ENCODE measurements at places on chromosomes 1 and 21.

GRCh38 chr1:77354536-77354935 lies 72.7 kb downstream of the AK5 start:
- DNase-seq: no peak

GRCh38 chr1:18931730-18932129 lies 24.7 kb downstream of the IFFO2 start:
- no peak for DNase-seq

DNA sequence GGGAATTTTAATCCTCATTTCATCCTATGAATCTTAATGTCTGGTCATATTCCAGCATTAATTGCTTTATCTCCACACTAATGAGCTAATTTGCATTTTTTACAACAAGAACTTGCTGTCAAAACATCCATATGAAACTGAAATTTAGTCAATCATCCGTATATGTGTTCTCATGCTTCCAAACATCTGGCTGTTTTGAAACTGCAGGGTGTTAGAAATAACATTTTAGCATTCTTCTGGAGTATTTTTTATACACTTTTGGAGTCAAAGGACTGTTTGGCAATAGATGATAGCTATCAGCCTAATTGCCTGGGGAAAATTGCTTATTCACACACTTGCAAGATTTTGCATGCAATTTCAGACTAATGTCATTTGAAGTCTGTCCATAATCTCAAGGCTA lies 1639.3 kb downstream of the KCNT2 start:
- DNase-seq: no peak

- DNase-seq: no peak
Observed at GRCh38 chr1:15249081-15249480, 2.1 kb downstream of the FHAD1 start.

DNA sequence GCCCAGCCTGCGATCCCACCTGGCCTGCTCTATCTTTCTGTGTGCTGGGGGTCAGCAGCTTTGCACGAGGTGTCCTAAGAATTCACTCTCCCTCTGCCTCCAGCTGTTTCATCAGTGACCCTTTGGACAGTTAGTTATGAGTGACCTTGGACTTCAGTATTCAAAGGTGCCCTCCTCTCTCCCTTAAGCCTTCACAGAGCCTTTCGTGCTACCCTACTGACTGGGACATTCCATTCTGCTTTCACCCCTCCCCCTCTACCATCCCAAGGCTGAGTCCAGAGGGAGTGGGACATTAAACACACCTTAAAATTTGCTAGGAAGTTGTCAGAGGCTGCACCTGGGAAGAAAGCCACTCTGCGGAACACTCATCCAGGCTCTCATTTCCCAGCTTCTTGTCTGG lies 171.9 kb downstream of the CLIC6 start:
- DNase-seq: no peak

- DNase-seq: no peak
Observed at GRCh38 chr1:109880971-109881894, 29.4 kb upstream of the CSF1 start.

GRCh38 chr1:64282351-64282750 lies 78.9 kb downstream of the UBE2U start:
- DNase-seq: no peak

DNA sequence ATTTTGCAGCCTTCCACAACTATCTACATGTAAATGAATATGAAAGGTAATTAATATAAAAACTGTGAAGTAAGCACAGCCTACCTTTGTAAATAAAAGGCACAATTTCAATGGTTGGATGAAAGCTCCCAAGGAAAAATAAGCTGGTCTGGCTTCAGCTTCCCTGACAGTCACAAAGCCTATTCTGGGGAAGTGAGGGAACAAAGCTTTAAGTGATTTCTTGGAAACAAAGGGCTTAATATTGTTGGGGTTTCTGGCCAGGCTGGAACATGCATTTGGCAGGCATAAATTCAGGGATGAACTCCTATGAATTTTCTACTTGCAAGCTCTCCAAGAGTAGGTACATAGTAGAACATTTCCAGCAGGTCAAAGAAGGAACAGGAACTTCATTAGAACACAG lies 17.3 kb downstream of the BCAS2 start:
- DNase-seq: peak; percentile 35

All from putamen (tissue), 1 donor.